Lower lobe of right lung (tissue), 2 donors: ENCODE measurements at places on chromosomes 1 and 21. TPM values are rescaled to one million over a fixed set of nuclear protein-coding genes. Genes with fewer than 3 reads are reported as not detected.

DNA sequence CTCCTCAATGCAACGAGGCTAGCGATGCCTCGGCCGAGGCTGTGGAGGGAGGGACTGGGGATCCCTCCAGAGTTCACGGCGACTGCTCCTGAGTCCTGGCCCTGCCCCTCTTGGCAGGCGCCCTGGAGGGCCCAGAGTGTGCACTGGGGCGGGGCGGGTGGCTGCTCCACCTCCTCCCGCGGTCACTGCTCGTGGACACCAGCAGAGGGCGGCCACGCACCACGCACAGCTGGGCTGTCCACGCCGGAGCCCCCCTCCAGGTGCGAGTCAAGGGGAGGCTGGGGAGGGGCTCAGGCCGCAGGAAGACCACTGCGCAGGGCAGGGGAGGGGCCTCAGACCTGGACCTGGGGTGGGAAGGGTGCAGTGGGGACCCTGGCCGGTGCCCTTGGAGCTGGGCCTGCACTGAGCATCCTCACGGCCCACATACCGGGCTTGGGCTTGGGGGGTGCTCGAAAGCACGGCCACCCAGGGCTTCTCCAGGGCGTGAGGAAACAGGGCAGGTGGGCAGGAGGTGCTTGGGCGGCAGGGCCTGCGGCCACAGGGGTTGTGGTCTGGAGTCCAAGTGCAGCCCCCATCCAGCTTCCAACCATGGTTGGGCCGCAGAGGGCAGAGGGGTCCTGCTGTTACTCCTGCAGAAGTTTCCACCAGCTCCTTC lies 20.6 kb upstream of the TTC34 start:
- peak; percentile 61 for DNase-seq

DNA sequence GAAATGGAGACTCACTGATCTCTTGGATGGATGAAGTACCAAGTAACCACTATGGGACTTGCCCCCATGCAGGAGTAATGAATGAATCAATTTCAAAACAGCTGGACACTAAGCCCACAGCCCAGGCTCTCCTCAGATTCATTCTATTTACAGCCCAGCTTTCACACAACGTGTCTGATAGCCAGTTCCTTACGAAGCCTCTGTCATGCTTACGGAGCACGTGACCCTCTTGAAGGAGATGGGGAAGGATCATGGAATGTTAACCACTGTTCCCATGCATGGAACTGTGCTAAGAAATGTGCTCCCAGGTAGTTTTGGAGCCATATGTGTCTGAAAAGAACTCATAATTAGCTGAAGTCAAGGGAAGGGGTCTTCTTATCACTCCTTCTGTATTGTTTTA lies 124.1 kb downstream of the KIF26B start:
- DNase-seq = no peak

DNA sequence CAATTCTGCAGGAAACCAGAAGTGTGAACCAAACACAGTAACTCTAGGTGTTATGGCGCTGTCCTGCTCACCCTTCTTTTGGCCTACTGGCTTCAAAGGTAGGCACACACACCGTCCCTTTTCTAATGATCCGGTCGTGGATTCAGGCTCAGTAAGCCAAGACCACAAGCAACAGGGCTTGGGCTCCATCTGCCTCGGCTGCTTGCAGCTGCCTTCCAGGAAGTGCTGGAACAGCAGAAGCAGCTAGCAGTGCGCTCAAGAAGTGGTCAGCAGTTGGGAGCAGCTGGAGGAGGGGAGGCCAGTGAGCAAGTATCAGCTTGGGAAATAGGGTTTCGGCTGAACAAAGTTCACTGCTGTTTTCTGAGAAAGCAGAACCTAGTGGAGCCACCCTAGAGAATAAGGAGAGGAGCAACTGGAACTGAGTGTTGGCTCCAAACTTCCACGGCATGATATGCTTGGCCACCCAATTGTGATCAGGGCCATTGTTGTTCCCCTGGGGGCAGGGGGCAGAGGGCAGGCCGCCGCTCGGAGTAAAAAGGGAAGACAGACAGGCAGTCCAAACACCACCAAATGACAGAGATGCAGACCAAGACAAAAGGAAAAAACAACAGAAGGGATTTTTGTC lies 173.4 kb downstream of the TOMM20 start:
- DNase-seq = peak; percentile 79

DNA sequence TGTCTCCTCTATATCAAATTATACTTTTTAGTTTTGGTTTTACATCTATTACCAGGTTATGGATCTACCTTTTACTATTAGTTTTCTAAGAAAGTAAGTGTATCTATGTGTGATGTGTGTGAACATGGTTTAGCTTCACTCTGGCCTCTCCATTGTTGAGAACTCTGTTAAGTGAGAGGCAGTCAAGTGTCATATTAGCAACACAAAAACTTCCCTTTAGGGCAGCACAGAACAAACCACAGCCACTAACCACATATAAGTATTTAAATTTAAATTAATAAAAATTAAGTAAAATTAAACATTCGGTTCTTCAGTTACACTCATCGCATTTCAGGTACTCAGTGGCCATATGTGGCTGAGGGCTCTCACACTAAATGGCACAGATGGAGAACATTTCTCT lies 96.6 kb downstream of the DPYD start:
- no peak for DNase-seq

DNA sequence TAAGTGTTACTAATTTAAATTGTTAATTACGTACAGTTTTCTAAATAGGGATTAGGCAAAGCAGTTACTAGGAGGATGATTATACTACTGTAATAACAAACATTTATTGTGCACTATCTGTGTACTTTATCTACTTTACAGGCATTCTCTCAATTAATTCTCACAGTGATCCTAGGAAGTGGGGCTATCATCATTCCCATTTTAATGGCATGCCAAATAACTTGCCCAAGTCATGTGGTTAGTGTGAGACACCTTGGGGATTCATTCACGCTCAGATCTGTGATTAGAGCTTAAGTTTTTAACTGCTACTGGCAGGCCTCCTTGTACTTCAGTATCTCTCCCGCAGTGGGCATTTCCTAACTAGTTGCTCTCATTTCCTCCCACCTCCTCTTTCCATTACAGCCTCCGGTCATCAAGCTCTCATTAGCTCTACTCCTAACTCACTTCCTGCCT lies 11.5 kb downstream of the PHLDA3 start:
- no peak for DNase-seq

GRCh38 chr21:37873655-37874054 lies 42.6 kb downstream of the KCNJ6 start:
- no peak for DNase-seq

GRCh38 chr1:88890791-88891317 lies 513 bp downstream of the GTF2B start:
- DNase-seq = no peak

The LMOD1 gene
- total RNA-seq = 24.2 TPM

DNA sequence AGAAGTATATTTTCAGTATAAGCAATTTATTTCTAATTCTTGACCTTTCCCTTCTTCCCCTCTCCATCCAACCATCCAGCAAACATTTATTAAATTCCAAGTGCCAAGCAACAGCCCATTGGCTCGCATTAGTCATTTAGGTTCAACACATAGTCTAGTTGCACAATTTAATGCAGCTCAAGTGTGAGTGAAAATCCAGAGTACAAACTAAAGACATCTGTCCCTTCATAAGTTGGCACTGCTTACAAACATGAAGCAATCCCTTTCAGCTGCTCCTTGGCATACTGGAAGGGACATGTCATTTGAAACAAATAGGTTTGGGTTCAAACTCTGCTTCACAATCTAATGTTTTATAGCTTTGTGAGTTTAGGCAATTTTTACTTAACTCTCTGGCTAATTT lies 10.7 kb downstream of the CASQ2 start:
- no peak for DNase-seq

The HSD3B2 gene
- total RNA-seq = not detected

The KCNT2 gene
- 3.7 TPM for total RNA-seq

- DNase-seq = no peak
Observed at GRCh38 chr1:41161846-41162245, 80.3 kb downstream of the SCMH1 start.

The NECTIN4 gene
- total RNA-seq = 6.2 TPM

- DNase-seq = no peak
Observed at GRCh38 chr1:163202833-163203451, at the start of gene RGS5. Gene RGS5 (minus strand): TSS chr1:163202916. CDS start chr1:163202835, 81 bp downstream.

DNA sequence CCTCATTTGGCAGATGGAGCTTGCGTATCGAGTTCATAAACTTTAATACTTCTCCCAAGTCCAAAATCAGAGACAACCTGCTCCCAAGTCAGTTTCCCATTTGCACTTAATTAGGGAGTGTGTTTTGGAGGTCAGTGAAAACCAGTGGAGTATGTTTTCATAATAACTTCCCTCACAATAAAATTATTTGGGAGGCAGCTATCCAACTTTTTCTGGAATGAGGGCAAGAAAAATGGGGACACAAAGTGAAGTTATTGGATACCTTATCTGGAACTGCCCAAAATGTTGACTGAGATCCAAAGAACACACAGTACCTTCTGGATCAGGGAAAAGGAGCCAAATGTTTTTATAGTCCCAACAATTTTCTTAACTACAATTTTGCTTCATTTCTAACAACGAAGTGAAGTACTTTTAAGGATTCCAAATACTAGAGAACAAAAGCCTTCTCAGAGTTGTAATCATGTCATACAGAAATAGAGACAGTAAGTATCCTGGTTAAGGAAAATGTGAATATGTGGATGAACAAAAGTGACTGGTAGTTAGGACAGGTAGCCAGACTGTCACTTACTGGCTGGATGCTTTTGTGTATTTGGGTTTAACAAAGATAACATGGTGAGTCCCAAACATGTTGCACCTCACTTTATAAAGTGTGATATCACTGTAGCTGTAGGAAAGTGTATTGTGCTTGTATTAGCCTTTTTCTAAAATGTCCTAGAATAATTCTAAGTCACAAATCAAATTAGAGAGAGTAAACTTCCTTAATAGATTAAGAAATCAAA lies 325.0 kb downstream of the HLX start:
- DNase-seq = no peak

- DNase-seq = no peak
Observed at GRCh38 chr1:230772457-230773395, 25.5 kb downstream of the CAPN9 start.

- no peak for DNase-seq
Observed at GRCh38 chr1:94272388-94272787, 35.0 kb upstream of the ARHGAP29 start.

The CD48 gene
- 26.3 TPM for total RNA-seq

- DNase-seq = no peak
Observed at GRCh38 chr1:106233511-106233910, 823.0 kb upstream of the PRMT6 start.

- DNase-seq = no peak
Observed at GRCh38 chr1:237287876-237288521, 246.0 kb downstream of the RYR2 start.
